ENCODE measurements at places on chromosomes 4 and X. TPM values are rescaled to one million over a fixed set of nuclear protein-coding genes. Genes with fewer than 3 reads are reported as not detected.

Gene FOXP3
- total RNA-seq = not detected

GRCh38 chr4:67565284-67565683, 6.8 kb downstream of the STAP1 start:
- no peak for DNase-seq

DNA sequence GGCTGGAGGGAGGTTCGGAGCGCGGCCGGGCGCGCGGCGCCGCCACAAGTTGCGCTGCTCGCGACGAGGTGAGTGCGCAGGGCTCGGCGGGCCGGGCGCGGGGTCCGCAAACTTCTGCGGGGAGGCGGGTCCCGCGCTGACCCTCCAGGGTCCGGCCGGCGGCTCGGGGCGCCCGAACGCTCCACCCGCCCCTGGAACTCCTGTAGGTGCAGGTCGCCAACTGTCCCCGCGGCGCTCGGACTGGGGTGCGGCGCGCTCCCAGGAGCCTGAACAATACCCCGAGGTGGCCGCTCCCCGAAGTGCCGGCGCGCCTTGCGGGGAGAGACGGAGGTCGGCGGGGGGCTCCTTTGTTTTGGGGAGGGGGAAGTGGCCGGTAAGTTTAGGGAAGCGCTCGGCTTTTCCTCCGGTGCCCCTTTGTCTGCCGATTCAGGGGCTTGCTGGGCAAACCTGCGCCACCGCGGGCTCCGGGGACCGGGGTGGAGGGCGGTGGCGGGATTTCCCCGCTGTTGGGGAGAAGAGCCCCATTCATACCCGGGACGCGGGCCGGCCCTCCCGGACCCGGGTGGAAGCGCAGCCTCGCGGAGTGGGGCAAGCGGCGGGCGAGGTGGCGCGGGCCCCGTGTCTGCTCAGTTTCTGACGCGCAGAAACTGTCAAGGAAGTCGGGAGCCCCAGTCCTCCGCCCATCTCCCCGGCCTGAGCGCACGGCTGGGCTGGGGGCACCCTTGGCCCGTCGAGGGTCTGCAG, 694 bp downstream of the TBL1X start:
- DNase-seq = peak; percentile 5

- no peak for DNase-seq
These were observed 137.7 kb upstream of the TENT5D start for GRCh38 chrX:80282535-80282934.

Gene ARMCX2
- total RNA-seq = 64.4 TPM

DNA sequence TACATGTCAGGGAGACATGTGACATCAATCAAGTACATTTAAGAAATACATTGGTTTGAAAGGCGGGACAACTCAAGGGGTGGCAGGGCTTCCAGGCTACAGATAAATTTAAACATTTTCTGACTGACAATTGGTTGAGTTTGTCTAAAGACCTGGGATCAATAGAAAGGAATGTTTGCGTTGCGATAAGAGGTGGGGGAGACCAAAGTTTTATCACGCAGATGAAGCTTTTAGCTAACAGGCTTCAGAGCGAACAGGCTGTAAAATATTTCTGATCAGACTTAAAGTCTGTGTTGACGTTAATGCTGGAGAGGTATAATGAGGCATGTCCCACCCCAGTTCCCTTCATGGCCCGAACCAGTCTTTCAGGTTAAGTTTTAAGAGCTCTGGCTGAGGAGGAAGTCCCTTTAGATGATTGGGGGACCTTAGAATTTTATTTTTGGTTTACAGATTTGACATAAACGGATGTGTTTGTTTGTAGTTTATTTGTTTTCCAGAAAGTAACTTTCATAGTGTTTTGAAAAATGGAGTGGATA, 346.7 kb upstream of the RASGEF1B start:
- DNase-seq = no peak

GRCh38 chr4:57374866-57375595, 264.8 kb upstream of the IGFBP7 start:
- no peak for DNase-seq

DNA sequence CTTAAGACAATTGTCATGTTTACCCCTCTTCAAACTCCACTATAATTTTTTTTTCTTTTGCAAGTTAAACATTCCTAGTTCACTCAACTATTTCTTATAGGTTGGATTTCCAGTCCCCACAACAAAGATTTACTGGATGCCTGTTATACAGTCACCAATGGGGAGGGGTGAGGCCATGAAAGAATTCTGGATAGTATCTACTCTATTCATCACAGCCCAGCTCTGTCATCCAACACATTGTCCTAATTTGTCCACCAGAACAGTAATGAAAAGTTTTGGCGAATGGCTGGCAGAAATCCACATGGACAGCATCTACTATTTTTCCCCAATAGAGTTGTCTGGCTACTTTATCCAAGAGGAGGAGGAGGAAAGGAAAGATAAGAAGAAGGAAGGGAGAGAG, 192.7 kb upstream of the S100G start:
- no peak for DNase-seq

DNA sequence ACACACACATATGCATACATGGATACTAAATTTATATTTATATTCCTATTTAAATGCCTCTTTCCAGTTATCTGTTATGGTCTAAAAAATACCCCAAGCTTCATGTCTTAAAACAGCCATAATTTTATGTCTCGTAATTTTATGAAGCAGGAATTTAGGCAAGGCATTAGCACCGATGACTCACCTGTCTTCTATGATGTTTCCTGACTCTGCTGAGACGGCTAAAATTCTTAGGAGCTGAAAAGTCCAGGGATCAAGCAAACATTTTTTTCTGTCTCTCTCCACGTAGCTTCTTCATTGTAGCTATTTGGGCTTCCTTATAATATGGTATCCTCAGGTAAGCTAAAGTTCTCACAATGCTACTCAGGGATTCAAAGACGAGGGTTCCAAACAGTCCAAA, 930.3 kb downstream of the STIM2 start:
- DNase-seq = no peak

DNA sequence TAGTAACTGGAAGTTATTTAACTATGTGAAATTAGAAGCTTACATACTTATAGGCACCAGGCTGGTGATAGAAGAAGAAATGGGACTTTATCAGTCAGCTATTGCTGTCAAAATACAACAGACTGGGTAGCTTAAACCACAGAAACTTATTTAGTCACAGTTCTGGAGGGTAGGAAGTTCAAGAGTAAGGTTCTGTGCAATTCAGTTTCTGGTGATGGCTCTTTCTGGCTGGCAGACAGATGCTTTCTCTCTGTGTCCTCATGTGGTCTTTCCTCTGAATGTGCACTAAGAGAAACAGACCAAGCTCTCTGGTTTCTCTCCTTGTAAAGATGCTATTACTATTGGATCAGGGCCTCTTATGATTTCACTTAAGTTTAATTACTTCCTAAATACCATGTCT, 92.1 kb upstream of the ANKRD50 start:
- DNase-seq = no peak

DNA sequence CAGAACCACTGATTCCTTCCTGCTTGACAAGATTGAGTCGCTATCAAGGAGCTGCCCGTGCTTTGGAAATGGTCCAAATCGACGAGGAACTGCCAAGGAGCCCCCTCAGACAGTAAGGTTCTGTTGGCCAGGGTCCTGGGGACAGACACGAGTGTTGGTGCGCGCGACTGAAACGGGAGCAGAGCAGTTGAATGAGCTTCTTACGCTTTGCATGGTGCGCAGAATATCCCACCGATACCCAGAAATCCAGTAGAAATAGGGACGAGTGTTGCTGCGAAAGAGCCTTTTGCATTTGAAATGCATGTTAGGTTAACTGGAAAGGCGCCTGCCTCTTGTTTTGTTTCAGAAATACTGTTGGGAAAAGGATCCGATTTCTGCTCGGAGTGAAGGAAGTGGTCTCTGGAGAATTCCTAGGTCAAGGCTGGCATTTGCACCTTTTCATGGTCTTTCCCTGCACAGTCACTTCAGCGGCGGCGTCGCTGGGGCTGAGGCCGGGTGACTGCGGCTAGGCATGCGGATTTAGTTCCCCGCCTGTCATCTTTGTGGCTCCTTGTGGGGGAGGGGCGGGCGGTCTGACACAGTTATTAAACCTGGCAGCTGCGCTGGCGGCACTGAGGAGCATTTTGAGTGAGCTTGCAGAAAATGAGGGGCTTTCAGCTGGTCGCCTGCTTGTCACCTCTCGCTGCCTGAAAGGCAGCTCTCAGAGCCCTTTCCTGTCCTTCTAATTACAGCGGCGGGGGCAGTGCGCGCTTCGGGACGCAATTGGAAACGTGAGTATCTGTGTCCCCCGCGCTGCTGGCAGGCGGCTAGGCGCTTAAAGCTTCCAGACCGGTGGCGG, 51.5 kb upstream of the TRIM2 start:
- DNase-seq = peak; percentile 23

Gene DKK2
- 2.7 TPM for total RNA-seq

Measured in Daoy (cell line).